Osteocyte (in vitro differentiated cells): ENCODE measurements at places on chromosomes 6 and 20. TPM values are rescaled to one million over a fixed set of nuclear protein-coding genes. Genes with fewer than 3 reads are reported as not detected.

Gene BPIFA1
- total RNA-seq, result not detected in 2 replicates

Gene HTR1B
- total RNA-seq, result 11.4 and 13.3 TPM in 2 replicates

- DNase-seq, result no peak
Measured at GRCh38 chr20:2170404-2170803, 68.8 kb downstream of the STK35 start.

DNA sequence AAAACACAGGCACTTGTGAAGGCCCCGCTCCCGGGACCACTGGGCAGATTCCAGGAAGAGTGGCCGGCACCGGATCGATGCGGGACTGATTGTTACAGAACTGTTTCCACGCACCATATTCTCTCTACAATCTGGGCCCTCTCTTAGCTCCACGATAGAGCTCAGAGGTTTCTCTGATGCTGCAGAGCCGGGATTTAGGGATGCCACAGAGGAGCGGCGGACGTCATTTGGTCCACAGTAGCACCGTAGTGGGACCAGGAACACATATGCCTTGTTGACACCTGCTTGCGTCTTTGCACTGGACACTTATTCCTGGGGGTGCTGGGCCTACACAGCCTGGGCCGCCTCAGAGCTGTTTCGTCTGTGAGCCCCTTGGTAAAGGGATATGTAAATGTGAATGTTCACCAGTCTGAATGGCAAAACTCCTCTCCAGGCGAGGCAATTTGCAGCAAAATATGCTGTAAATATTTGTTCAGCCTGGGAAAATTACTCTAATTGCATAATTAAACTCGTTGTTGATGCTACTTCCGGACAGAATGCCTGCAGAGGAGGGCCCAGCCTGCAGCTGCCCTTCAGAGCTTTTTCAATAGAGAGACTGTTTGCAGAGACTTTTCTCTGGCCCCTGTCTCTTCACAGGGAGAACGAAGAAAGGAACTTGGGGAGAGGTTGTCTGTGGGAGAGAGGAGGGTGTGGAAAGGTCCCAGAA is 9.4 kb downstream of the PCK1 start:
- no peak for DNase-seq

- no peak for DNase-seq
Measured at GRCh38 chr20:38067717-38068365, 34.3 kb downstream of the RPRD1B start.

- DNase-seq, result no peak
Measured at GRCh38 chr6:35047265-35048011, 93.7 kb downstream of the TCP11 start.

GRCh38 chr6:47245745-47246371 is 63.8 kb downstream of the TNFRSF21 start:
- no peak for DNase-seq

GRCh38 chr6:155315516-155315871 is 1.2 kb upstream of the TFB1M start:
- DNase-seq, result no peak

DNA sequence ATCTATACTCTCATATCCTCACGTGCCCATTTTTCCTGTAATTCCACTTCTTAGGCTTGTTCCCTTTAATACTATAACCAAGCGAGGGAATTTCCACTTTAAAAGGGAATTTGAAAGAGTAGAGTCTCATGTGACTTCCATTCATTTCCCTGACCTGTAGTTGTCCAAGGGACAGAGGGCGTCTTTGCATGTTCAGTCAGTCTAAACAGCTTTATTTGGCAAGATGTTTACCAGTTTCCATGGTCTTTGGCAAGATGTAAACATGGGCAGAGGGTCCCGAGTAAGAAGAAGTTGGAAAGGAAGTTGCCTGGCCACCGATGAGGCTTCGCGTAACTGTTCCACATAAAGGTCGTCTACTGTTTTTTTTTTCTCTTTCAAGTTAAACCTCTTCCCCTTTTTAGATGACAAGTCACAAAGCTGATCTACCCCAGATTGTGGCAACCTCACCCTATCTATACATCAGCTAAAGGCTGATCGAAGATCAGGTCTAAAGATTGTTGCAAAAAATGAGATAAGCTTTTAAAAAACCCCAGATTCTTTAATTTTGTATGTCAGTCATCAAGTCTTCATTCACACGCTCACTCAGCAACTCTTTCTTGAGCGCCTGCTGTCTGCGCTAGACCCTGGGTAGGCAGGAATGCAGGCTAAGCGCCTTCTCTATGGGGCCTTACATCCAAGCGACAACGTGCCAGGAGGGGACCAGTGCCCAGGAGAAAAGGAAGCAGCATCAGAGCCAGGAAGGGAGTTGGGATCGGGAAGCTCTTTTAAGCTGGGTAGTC is 31.7 kb upstream of the CCR6 start:
- DNase-seq, result no peak

DNA sequence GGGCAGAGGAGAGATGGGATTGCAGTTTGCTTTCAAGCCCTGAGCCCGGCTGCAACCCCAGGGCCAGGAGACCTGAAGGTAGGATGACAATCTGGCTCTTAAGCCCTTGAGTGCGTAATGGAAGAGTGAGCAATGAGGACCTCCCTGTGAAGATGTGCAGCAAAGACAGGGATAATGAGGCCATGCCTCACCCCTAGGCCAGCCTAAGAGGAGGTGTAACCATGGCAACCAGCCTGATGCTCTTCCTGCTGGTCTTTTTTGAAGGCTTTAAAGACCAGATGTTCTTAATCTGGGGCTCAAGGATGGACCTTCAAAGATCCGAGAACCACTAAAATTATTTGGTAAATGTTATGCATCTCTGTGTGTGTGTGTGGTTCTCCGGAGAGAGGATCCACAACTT is 8.2 kb downstream of the ARHGAP40 start:
- no peak for DNase-seq
